Activated naive CD4-positive, alpha-beta T cell treated with anti-CD3 and anti-CD28 coated beads, Interleukin-2, amount 10 ng/mL, durations not matched to agents 7 days and 5 days (primary cell): ENCODE measurements at places on chromosomes 5 and 9.

DNA sequence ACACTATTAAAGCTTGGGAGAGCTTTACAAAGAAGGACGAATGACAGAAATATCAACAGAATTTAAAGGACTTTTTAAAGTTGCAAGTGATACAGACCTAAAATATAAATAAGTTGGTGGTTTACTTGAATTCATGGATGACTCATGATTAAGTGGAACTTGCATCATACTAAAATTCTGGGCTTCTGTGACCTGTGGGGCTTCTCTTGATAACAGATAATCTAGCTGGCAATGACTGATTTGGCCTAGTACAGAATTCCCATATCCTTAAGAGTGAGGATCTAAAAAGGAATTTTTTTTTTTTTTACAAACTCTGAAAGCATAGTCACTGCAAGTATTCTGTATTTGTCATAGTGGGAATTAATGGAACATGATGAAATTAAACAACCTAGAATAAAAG, 543.7 kb upstream of the SGCD start:
- no peak for DNase-seq

- no peak for DNase-seq
Observed at GRCh38 chr9:117034866-117035265, 347.8 kb downstream of the TRIM32 start.

DNA sequence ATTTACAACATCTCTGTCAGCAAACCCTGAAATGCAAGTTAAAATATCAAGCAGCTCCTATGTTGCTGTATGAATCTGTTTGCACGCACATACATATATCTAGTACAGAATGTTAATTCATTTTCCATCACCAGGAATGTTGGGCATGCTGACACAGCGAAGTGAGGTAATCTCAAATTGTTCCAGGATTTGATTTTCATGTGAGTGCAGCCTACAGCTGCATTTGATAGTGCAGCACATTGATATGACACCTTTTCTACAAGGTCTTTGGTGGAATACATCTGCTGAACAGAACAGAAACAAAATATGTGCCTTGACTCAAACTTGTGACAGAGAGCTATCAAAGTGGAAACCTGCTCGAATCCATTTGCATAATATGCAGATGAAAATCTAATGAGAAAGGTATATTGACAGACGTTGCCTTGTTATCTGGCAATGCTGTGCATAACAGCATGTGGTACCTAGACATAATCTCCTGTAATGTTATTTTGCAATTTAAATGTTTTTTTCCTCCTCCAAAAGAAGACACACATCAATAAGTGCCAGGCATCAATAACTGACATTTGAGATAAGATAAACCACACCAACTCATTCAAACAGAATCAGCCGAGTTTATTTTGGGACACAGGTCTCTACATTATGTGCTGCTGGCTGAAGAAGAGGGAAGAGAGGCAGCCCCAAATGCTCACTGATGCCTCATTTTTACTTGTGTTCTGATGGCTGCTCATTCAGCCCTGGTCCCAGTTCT, 512.2 kb downstream of the ZNF608 start:
- no peak for DNase-seq

- DNase-seq, result no peak
Observed at GRCh38 chr9:21688108-21689102, 114.0 kb upstream of the MTAP start.

GRCh38 chr9:133967024-133967741, 24.9 kb downstream of the VAV2 start:
- DNase-seq, result no peak

DNA sequence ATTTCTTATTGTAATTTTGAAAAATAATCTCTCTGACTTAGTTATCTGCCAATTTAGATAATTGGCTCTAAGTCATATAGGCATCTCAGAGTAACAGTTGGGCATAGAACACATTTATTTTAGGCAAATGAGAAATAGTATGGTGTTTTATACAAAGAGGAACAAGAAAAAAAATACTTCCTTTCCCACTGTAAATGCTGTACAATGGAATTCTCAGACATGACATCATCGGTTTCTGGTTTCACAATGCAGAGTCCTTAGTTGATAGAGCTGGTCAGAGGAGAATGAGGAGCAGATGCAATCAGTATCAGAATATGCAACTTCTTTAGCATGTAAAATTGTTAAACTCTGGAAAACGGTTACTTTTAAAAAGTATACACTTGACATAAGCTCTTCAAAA, 49.4 kb downstream of the PLK2 start:
- DNase-seq, result no peak

DNA sequence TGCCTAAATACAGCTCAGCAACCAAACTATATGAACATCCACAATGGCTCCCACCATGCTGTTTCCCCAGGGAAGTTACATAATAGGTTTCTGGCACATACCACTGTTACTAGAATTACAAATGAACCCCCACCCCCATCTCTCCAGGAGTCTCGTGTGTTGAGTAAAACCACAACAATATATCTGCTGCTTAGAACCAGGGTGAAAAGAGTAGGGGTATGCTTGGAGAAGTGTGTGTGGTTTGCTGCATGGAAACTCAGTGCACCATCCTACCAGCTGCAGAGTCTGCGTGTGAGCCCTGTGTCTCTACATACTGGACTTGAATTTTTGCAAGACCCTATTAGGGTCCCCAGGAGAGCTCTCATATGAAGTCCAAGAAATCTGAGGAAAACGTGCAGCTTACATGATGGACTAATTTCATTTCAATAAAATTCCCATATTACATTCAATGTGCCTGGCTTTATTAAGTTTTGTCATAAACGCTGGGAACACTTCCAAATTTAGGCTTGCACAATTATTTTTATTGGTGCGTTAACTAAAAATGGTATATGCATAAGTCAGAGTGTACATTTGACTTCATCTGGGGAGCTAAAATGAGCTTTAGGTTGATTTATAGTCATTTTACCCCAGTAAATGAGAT, 104.5 kb upstream of the NFIB start:
- DNase-seq, result no peak

DNA sequence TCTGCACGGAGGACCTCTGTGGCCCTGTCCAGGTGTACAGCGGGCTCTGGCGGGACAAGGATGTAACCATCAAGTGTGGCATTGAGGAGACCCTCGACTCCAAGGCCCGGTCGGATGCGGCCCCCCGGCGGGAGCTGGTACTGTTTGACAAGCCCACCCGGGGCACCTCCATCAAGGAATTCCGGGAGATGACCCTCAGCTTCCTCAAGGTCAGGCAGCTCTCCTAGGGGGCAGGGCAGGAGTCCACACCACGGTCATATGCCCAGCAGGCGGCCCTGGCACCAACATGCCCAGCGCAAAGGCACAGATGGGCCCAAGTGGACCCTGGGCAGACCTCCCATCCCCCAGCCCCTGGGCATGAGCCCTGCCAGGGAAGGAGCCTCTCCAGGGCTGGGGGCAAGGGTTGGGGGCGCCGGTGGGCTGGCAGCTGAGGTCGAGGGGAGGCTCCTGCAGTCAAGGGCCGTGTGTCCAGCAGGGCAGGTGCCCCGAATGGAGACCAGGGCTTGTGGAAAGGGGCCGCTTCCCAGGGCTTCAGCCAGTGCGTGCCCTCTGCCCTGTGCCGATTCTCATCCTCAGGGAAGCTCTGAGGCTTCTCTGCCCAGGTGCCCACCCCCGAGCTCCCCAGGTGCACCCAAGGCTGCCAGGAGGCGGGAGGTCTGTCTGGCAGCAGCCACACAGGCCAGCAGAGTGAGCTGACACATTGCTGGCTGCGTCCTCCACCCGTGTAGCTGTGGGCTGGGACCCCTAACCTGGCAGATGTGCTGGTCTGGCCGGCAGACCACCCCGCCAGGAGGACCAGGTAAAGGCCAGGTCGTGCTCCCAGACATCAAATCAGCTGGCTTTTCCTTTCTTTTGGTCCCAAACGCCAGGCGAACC, 10.0 kb downstream of the DIPK1B start:
- DNase-seq, result no peak

- DNase-seq, result no peak
Observed at GRCh38 chr5:98110282-98110691, 663.2 kb upstream of the RGMB start.

GRCh38 chr9:75088646-75089372, 495 bp downstream of the OSTF1 start:
- peak; percentile 50 for DNase-seq

GRCh38 chr9:94983552-94983951, 257.1 kb downstream of the AOPEP start:
- DNase-seq, result no peak

- no peak for DNase-seq
Observed at GRCh38 chr5:9194509-9194908, 351.4 kb downstream of the SEMA5A start.

- no peak for DNase-seq
Observed at GRCh38 chr9:112224401-112225289, 49.5 kb upstream of the SUSD1 start.

DNA sequence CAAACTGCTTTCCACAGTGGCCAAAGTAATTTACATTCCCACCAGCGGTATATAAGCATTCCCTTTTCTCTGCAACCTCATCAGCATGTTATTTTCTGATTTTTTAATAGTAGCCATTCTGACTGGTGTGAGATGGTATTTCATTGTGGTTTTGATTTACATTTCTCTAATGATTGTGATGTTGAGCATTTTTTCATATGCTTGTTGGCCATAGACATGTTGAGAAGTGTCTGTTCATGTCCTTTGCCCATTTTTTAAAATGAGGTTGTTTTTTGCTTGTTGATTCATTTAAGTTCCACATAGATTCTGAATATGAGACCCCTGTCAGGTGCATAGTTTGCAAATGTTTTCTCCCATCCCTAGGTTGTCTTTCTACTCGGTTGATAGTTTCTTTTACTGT, 254.5 kb upstream of the MPDZ start:
- DNase-seq, result no peak

DNA sequence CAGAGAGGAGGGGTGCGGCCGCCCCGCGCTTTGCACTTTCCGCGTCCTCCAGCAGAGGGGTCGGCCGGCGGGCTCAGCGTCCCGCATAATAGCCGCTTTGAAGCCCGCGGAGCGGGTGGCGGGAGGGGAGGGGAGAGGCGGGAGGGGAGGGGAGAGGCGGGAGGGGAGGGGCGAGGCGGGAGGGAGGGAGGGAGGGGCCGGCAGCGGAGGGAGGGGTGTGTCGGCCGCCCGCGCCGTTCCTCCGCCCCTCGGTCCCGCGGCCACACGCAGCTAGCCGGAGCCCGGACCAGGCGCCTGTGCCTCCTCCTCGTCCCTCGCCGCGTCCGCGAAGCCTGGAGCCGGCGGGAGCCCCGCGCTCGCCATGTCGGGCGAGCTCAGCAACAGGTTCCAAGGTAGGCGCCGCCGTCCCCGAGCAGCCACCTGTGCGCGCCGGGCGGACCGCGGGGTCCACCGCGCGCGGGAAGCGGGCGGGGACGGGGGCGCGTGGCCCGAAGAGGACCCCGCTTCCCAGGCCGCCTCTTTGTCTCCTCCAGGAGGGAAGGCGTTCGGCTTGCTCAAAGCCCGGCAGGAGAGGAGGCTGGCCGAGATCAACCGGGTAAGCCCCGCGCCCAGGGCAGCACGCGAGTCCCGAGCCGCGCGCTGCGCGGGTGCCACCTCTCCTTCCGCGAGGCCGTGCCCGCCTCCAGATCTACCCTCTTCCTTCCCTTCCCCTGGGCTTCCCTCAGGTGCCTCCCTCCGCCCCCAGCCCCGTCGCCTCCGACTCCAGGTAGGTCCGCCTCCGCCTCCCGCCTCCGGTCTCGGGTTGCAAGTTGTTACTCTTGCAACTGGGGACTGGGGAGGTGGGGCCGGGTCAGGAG, at the start of gene AIF1L:
Gene AIF1L, plus strand, starts transcription at position 263 of the 857 bp plus-strand sequence. Its CDS starts 99 bp downstream, at position 362.
- DNase-seq, result peak; percentile 61

- no peak for DNase-seq
Observed at GRCh38 chr9:118418887-118419565, 714.8 kb downstream of the TLR4 start.

GRCh38 chr5:73532195-73532594, 33.2 kb downstream of the ANKRA2 start:
- no peak for DNase-seq

GRCh38 chr9:126128494-126129142, 198.0 kb upstream of the MVB12B start:
- DNase-seq, result no peak
